ENCODE measurements at places on chromosomes 1 and 21. TPM values are rescaled to one million over a fixed set of nuclear protein-coding genes. Genes with fewer than 3 reads are reported as not detected.
A peak's percentile ranks its signal among the peaks of the same experiment; 100 is the strongest.

NOS1AP gene
- polyA plus RNA-seq: 10.0 TPM

CLCA4 gene
- polyA plus RNA-seq: not detected

BATF3 gene
- polyA plus RNA-seq: 1.1 TPM

NTNG1 gene
- polyA plus RNA-seq: 34.5 TPM

CRYBG2 gene
- 0.83 TPM for polyA plus RNA-seq

TUT4 gene
- polyA plus RNA-seq: 107 TPM

SLC26A9 gene
- polyA plus RNA-seq: 0.13 TPM

TMEM61 gene
- 1.5 TPM for polyA plus RNA-seq

WASF2 gene
- 124 TPM for polyA plus RNA-seq

CRNN gene
- not detected for polyA plus RNA-seq

LMX1A gene
- polyA plus RNA-seq: not detected

BARHL2 gene
- polyA plus RNA-seq: not detected

LRRC71 gene
- 0.38 TPM for polyA plus RNA-seq

CFHR1 gene
- polyA plus RNA-seq: 0.13 TPM

VSIG8 gene
- 0.43 TPM for polyA plus RNA-seq

DNA sequence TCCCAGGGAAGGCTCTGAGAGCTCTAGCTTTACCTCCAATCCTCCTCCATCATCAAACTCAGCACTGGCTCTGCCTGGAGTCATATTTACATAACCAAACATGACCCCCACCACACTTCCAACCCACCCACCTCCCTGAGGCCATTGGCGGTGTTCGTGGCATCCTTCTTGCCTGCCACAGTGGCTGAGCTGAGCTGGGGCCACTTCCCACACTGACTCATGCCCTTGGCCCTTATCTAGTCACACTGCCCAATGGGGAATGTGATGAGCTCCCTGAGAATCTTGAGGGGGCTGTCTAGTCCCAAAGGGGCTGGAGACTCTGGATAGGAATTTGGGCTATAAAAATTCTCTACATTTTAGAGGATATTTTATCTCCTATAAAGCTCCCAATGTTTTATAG, 230.9 kb upstream of the IRF2BP2 start:
- DNase-seq: no peak

- no peak for DNase-seq
These were observed 122.3 kb downstream of the SNX7 start for GRCh38 chr1:98783821-98784220.

DNA sequence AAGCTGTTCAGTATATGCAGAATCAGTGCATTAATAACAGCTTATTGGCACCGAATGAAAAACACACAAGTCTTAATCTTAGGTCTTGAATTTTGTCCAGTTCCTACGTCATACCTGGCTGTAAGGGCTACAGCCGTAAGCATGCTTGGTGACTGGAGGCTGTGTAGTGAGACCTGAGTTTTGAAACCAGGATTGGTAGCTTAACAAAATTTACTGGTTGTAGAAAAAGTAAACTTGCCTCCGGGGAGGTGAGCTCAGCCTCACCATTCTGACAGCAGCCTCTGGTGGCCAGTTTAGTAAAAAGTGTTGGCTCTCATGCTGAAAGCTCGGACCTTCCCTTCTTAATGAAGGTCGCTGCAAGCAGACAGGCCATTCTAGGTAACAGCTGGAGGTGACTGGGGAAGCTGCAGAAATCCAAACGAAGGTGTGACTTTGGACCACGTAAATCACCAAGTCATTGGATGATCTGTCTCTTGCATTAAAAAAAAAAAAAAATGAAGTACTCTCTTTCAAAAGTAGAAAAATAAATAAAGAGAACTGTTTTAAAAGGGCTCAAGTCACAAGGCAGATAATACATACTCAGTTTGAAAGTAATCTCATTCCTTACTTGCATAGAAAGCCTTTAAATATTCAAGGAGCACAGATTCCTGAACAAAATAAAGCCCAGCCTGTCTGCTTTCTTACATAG, 48.9 kb downstream of the HLCS start:
- peak; percentile 38 for DNase-seq

- DNase-seq: no peak
These were observed 19.9 kb downstream of the TMPRSS2 start for GRCh38 chr21:41488080-41488479.

- no peak for DNase-seq
These were observed 109.0 kb downstream of the PGBD5 start for GRCh38 chr1:230316864-230317745.

DNA sequence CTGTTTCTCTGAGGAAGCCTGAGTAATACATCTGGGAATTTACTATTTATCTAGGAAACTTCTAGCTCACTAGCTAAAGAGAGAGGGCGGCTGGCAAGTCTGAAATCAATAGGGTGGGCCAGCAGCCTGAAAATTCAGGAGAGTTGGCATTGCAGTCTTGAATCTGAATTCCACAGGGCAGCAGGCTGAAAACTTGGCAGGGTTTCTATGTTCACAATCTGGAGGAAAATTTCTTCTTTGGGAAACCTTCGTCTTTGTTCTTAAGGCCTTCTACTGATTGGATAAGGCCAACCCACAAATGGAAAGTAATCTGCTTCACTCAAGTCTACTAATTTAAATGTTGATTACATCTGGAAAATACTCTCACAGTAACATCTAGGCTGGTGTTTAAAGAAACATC, 101.0 kb upstream of the COG2 start:
- DNase-seq: no peak

GRCh38 chr1:112298558-112298957, 97.5 kb upstream of the CTTNBP2NL start:
- peak; percentile 26 for DNase-seq

GRCh38 chr1:30232288-30232899, 491.0 kb downstream of the MATN1 start:
- DNase-seq: no peak

GRCh38 chr21:35548904-35549615, 500.0 kb upstream of the RUNX1 start:
- no peak for DNase-seq

DNA sequence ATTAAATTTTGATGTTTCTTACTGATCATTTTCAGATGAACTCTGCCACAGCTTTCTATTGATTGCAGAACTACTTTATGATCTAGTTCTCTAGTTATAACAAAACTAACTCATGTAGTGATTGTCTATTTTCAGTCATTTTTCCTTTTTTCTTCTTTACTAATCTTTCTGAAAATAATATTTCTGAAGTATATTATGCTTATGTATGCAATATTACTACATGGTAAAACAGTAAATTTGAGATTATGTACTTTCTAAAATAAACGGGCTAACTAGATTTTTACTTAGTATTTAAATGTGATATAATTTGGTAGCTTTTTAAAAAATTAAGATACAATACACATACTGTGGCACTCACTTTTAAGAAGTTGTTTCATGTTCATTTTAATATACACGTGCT, 7.6 kb downstream of the TSNAX start:
- no peak for DNase-seq

GRCh38 chr1:245888809-245889208, 618.3 kb downstream of the SMYD3 start:
- DNase-seq: no peak

DNA sequence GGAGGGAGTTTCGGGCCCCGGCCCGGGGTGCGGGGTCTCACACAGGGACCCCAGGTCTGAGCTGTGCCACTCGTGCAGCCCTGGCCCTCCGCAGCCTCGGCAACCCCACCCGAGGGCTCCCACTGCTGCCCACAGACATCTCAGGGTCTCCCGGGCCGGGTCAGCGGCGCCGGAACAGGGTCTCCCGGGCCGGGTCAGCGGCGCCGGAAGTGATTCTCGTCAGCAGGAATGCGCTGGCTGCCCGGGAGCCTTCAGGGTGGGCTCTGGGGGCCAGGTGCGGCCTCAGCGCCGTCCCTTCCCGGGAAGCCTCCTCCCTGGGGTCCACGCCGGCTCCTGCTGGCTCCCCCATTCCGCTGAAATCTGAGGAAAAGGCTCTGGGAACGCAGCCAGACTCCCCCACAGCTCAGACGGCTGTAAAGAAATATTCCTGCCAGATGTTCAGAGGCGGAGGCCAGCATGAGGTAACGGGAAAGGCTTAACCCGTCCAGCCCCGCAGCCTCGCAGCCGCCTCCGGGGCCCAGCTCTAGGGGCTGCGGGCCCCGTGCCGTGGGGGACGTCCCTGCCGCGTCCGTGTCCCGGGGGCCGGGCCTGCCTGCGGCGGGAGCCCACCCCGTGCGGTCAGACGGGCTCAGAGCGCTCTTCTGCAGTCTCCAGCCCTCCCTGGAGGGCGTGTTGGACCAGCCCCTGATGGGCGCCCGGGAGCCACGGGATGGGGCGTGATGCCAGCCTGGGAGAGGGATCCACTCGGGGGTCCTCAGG, 8.7 kb upstream of the COL6A1 start:
- peak; percentile 93 for DNase-seq

DNA sequence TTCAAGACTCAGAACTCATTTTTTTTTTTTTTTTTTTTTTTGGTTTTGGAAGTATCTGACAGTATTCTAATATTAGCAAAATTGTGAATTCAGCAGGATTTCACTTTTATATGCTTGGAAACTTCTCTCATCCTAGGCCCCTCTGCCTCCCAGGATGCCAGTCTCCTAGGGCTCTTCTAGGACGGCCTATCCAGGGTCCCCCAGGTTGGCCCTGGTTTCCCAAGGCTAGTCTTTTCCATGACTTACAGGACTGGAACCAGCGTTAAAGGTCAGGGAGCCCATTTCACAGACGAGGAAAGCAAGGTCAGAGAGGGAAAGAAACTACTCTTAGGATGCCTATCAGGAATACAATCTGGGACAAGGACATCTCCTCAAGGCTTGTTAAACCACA, 412.5 kb downstream of the PTPRU start:
- DNase-seq: no peak

- DNase-seq: peak; percentile 37
These were observed 227.7 kb downstream of the GPATCH2 start for GRCh38 chr1:217403026-217403720.

DNA sequence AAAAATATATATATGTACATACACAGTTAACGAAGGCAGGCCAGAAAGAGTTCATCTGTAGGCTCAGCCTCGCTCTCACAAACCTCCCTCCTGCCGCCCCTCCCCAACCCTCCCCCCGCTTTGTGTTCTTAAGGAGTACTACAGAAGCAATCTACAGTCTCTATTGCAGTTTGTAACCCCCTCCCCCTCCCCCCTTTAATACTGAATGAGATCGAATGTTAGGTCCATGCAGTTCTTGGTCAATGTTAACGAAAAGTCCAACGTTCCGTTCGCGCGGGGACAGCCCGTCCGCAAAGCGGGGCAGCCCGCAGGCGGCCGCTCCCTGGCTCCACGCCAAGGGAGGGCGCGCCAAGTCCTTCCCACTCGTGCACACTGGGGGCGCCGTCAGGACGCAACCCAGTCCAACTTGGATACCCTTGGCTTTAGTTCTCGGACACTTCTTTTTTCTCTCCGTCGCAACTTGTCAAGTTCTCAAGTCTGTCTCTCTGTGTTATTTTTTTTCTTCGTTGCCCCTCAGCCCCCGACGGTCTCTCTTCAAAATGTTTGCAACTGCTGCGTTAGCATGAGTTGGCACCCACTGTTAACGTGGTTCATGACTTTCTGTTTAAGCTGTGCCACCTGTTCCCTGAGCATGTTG, 2.2 kb downstream of the JUN start:
- DNase-seq: peak; percentile 74

- no peak for DNase-seq
These were observed 81.2 kb downstream of the GALNT2 start for GRCh38 chr1:230148126-230148652.

DNA sequence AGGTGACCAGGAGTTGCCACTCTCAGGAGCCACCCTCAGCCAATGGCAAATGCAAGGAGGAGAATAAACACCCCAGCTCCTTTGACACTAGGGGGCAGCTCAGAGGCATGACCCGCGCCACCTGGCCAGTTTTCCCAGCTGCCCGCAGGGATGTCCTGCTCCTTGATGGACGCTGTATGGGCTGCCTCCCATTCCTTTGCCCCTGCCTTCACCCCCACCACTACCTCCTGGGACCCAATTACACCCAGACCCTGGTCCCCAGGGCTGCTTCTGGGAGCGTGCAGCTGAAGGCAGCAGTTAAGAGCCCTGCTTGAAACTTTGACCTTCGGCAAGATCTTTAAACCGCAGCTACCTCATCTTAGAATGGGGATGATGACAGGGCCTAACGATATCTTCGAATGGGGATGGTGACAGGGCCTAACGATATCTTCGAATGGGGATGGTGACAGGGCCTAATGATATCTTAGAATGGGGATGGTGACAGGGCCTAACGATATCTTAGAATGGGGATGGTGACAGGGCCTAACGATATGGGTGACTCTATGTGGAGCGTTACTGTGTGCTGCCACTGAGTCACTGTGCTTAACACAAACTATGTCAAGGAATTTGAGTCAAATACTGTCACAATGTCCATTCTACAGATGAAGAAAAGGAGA, 163.0 kb upstream of the KAZN start:
- DNase-seq: no peak

DNA sequence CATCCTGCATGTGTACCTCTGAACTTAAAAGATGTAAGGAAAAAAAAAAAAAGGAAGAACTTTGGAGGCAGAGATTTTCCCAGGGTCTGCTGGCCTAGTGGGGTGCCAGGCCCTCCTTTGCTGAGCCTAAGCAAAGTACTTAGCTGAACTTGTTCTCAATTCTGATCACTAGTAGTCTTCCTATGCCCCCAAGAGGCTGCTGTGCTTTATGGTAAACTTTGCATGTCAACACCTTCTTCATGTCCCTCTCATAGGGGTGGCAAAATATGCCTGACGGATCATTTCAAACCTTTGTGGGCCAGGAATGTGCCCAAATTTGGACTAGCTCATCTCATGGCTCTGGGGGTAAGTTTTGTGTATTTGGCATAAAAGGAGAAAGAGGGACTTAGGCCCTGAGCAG, 1.4 kb upstream of the USP21 start:
- no peak for DNase-seq

DNA sequence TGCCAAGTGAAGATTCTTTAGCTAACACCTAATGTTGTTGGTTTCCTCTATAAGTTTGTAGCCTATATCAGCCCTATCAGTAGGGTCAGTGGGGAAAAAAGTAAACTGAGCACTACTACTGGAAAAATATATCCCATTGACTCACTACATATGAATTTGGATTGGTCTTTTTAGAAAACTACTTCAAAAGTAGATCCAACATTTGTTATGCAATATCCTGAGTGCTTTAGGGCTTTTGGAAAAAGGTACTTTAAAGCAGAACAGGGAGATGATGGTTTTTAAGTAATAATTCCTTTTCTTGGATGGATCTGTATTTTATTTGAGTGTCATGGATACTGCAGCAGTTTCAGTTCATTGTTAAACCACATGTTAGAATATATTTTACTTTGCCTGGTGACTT, 7.1 kb downstream of the C1orf21 start:
- DNase-seq: no peak

DNA sequence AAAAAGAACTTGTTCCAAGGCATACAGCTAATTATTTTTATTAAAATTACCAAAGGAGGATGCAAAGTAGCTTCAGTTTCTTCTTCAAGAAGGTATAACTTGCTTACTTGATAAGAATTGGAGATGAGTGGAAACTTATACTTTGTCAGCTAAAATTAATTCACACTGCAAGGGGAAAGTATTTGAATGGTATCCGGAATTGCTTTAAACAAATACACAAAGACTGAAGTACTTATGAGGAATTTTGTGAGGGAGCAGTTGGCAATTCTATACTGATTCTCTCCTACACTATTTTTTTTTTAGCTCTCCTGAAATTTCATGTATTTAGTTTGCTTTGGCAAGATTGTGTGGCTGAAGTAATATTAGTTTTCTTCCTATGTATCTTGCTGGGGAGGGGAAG, 39.2 kb upstream of the GRIK1 start:
- no peak for DNase-seq

All from renal pelvis (tissue), 12 donors.